NCI-H1417 treated with DMSO at 0.1 percent for 48 hours (cell line): ENCODE measurements at places on chromosomes 16 and 17.

DNA sequence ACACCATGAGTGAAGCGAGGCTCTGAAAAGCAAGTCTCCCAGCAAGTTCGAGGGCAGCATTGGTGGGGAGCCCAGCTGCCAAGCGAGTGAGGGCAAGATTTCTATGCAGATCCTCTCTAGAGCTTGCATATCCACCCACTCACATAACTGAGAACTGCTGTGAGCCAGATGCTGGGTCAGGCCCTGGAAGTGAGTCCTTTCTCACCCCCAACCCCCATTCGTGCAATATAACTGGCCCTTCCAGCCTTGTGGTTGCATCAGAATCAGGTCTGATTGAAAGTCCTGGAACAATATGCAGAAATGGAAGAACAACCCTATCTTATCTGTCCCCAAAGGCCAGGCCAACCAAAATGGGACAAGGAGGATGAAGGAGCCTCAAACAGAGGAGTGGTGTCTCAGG lies 146.6 kb downstream of the IRX5 start:
- DNase-seq = no peak

GRCh38 chr17:29283961-29284360 lies 10.0 kb downstream of the NUFIP2 start:
- no peak for DNase-seq

DNA sequence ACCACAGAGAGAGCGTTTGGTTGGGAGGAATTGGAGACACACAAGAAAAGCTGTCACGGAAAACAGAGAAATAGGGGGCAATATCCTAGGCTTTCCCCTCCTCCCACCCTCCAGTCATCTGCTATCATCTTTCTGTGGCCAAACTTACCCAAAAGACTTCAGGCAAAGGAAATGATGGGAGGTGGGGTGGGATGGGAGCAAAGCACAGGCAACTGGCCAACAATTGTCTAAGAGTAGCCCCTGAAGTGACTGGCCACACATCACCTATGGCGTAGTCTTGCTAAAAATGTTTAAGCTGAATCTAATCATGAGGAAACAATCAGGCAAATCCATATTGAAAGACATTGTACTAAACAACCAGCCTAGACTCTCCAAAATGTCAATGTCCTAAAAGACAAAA lies 46.9 kb upstream of the ALOX12 start:
- DNase-seq = no peak

DNA sequence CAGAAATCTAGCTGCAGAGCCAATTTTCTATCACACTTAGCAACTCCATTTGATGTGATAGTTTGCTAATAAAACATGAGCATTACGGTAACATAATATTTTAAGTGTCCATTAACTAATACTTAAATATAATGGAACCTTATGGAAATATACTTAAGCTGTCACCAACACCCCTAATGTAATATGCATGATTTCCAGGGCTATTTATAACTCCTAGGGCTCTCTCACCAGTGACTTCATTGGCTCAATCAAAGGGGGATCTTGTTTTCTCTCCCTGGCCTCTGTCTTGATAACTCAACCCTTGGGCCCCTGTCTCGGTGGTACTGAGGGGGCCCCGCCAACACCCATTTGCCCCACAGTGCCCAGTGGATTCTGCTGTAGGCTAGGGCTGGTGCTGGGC lies 170.4 kb downstream of the SALL1 start:
- DNase-seq = no peak

- DNase-seq = no peak
These were observed 11.3 kb upstream of the AXIN2 start for GRCh38 chr17:65572581-65573281.

DNA sequence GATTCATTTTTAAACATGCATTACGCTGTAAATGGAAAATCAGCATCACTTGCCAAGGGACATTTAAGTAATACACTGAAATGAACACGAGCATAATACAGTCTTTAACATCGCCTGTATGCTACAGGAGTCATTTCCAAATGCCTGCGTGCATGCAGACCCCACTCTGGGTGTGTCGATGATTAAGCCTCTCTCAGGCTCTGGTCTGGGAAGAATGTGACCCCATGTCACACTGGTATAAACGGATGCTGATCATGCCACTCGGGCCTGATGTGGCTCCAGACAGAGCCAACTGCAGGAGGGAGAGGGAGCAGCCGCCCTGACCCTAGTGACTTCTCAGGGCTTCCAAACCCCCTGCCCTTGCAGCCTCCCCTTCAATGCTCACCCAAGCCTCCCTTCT lies 10.8 kb downstream of the EMP2 start:
- DNase-seq = no peak

- no peak for DNase-seq
These were observed 772 bp upstream of the SAMD14 start for GRCh38 chr17:50130559-50131305.

DNA sequence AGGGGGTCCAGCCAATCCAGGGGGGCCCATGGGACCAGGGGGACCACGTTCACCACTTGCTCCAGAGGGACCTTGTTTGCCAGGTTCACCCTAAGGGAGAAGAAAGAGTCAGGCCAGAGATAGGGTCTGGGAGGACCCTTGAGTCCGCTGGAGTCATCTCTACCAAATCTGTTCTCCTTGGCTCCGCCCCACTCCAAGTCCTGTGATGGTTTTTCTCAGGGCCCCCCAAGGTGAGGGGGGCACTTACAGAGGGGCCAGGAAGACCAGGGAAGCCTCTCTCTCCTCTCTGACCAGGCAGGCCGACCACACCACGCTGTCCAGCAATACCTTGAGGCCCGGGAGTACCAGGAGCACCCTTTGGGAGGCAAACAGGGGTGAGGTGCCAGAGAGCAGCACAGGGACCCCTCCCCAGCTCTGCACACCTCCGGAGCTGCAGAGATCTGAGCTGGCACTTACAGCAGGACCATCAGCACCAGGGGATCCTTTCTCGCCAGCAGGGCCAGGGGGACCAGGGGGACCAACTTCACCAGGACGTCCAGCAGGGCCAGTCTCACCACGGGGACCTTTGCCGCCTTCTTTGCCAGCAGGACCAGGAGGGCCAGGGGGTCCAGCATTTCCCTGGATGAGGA lies 12.4 kb downstream of the COL1A1 start:
- DNase-seq = no peak

DNA sequence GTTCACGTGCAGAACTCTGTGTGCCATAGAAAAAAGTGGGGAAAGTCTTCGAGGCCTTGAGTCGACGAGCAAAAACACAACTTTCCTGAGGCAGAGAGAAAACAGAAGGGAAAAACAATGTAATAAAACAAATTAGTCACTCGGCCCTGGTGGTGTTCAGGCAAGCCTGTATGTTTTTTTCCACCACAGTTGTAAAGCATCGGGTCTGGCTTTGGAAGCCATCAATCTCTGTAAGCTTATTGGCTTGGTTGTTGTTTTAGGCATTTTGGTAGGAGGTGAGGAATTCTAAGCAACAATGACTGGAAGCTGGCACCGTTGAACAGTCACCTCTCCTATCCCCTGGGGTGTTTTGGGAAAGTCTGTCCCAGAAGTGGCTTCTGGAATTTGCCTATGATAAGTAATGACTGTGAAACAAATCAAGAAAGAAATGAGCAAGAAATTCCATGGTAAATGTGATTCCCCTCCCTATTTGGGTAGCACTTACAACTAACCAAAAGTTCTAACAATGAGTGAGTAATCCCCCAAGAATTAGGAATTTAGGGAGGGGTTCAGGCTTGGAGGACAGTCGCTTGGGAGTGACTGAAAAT lies 2.8 kb downstream of the CDH13 start:
- DNase-seq = no peak

DNA sequence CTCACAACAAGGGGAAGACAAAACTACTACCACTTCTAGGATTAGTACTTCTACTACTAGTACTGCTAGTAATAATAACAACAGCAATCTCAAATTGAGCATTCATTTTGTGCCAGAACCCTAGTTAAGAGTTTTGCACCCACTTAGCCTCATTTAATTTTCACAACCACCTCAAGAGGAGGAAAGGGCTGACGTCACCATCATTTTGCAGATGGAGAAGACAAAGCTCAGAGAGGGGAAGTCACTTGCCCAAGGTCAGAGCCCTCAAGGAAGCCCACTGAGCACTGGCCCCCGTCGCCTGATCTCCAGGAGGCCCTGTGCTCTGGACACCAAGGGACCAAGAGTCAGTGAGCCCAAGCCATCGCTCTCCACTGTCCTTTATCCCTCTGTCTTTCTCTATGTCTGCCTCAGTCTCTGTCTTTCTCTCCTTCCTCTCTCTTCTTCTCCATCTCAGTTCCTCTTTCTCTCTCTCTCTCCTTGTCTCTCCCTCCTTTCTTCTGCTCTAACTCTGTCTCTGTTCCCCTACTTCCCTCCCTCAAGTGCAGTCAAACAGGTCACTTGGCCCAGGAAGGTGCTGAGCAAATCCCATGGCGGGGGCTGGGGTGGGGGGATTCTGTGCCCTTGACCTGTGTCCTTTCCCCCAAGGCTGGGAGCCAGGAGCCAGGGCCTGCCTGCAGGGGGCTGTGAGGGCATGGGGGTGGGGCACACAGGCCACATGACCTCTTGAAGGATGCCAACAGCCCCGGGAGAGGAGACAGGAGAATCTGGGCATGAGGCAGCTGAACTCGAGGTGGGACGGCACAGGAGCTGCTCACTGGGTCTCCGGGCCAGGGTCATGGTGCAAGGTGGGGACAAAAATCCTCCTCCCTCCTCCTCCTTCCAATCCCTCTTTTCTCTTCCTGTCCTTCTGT lies 11.2 kb upstream of the NGFR start:
- DNase-seq = no peak

GRCh38 chr16:77807021-77807420 lies 18.7 kb downstream of the VAT1L start:
- DNase-seq = no peak

- no peak for DNase-seq
These were observed 103.6 kb downstream of the RMI2 start for GRCh38 chr16:11448796-11449416.

DNA sequence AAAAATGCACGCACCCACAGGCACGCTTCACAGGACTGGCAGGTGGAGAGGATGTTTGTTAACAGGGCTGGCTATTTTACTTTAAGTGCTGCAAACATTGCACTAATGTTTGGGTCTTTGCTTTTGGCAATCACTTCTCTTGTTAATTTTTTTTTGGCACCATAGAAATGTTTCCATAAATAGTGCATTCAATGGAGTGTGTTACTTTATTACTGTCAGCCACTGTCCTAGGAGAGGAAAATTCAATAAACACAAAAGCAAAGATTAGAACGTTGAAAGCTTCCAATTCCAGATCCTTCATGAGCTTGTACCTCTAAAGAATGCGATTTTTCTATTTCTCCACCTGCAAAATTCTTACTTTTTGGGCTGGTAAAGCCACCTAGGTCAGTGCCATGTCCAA lies 743.5 kb downstream of the WWOX start:
- no peak for DNase-seq

GRCh38 chr17:32496395-32497073 lies 9.7 kb downstream of the CDK5R1 start:
- DNase-seq = no peak

GRCh38 chr17:60864708-60865005 lies 187.0 kb downstream of the BCAS3 start:
- DNase-seq = no peak

- DNase-seq = no peak
These were observed 849 bp upstream of the SULT1A1 start for GRCh38 chr16:28610595-28611191.

- no peak for DNase-seq
These were observed 36.8 kb upstream of the LYRM9 start for GRCh38 chr17:27930000-27930399.

GRCh38 chr17:29225396-29225795 lies 21.3 kb upstream of the CRYBA1 start:
- no peak for DNase-seq

- DNase-seq = no peak
These were observed 28.1 kb upstream of the CFAP20 start for GRCh38 chr16:58157239-58157638.

DNA sequence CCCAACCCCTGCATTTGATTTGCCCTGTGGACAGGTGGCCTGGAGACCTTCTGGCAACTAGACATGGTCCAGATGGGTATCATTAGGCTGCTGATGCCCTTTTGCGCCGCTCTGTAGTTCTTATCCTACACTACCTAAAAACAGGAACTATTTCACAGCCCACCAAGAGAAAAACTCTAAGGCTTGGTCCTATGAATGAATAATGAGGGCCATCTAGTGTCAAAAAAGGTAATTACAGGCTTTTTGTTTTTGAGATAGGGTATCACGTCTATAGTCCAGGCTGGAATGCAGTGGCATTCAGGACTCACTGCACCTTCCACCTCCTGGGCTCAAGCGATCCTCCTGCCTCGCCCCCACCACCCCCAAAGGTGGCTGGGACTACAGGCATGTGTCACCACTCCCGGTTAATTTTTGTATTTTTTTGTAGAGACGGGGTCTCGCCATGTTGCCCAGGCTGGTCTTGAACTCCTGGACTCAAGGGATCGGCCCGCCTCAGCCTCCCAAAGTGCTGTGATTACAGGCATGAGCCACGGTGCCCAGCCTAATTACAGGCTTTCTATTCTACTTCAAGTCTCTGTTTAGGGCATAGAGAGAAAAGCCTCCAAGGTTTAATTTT lies 20.9 kb downstream of the COIL start:
- DNase-seq = no peak

- no peak for DNase-seq
These were observed 23.9 kb downstream of the NLRC3 start for GRCh38 chr16:3553138-3553923.

GRCh38 chr16:10966129-10966528 lies 21.8 kb downstream of the CLEC16A start:
- DNase-seq = no peak

GRCh38 chr16:87491522-87492290 lies 1.1 kb downstream of the ZCCHC14 start:
- no peak for DNase-seq

GRCh38 chr16:57017251-57017650 lies 27.9 kb downstream of the NLRC5 start:
- DNase-seq = no peak

DNA sequence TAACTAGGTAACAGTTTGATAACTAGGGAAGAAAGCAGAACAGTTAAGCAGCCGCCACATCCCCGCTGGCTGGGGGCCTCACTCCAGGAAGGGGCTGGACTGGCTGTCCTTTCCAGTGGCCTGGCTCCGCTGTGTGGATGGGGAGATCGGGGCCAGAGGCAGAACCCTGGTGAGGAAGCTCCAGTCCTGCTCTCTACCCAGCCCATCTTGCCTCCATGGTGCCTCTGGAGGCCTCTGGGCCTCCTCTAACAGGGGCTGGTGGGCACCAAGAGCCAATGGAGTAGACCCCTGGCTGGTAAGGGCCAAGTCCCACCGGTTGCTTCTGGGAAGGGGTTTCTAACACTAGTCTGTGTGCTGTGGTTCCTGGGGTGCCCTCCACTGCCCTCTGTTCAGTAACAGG lies 8.1 kb downstream of the CNP start:
- DNase-seq = no peak

- DNase-seq = no peak
These were observed 441.1 kb downstream of the MAF start for GRCh38 chr16:79159261-79160049.

- DNase-seq = no peak
These were observed 164.2 kb upstream of the LHX1 start for GRCh38 chr17:36773039-36773438.

DNA sequence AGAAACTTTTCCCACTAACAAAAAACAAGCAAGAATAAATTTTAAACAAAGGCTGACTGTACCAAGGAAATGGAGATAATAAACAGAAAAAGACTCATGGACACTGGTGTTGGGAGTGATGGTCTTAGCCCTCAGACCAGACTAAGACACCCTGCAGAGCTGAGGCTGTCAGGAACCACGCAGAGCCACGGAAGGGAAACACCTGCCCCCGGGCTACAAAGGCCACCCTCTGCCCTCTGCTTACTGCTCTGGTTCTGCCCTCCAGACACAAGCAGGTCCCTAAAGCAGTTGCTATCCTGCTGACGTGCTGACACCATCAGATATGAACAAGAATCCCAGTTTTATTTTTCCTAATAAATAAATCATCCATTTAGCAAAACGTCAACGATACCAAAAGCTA lies 80.0 kb downstream of the ANKRD11 start:
- DNase-seq = no peak

- DNase-seq = no peak
These were observed at the start of gene SEPTIN1 for GRCh38 chr16:30382111-30382881. Gene SEPTIN1 (minus strand): TSS chr16:30382561. CDS start chr16:30382542, 19 bp downstream.
